Activated CD4-positive, alpha-beta memory T cell treated with anti-CD3 and anti-CD28 coated beads, Interleukin-2, amount 10 ng/mL, durations not matched to agents 7 days and 5 days (primary cell): ENCODE measurements at places on chromosomes 5 and 9. TPM values are rescaled to one million over a fixed set of nuclear protein-coding genes. Genes with fewer than 3 reads are reported as not detected.

Gene CDH18
- not detected for total RNA-seq

Gene TMEM232
- total RNA-seq = 1.7 TPM

Gene INSL4
- not detected for total RNA-seq

Gene VLDLR
- 17.3 TPM for total RNA-seq

Gene ENG
- total RNA-seq = 14.1 TPM

Gene PCDH12
- total RNA-seq = 2.0 TPM

Gene FOXD4L5
- 0.13 TPM for total RNA-seq

Gene SLC36A1
- 6.4 TPM for total RNA-seq

Gene GABRA6
- not detected for total RNA-seq

Gene SURF2
- 10.2 TPM for total RNA-seq

Gene ORM2
- not detected for total RNA-seq

Gene GMCL2
- total RNA-seq = not detected

Gene DMRT2
- total RNA-seq = 2.9 TPM

Gene C6
- not detected for total RNA-seq

Gene ACTBL2
- not detected for total RNA-seq

Gene FCN2
- total RNA-seq = not detected

Gene FIBCD1
- total RNA-seq = not detected

Gene PSD2
- not detected for total RNA-seq

Gene SEMA6A
- not detected for total RNA-seq

Gene APBB3
- 23.7 TPM for total RNA-seq

Gene SLC36A3
- not detected for total RNA-seq

Gene KIF27
- 2.3 TPM for total RNA-seq

Gene REXO4
- total RNA-seq = 19.7 TPM

Gene FYB1
- total RNA-seq = 270 TPM

Gene SPEF2
- total RNA-seq = 10.8 TPM

Gene FOXD4L4
- not detected for total RNA-seq
